ENCODE measurements at places on chromosomes 1 and 21.

- no peak for DNase-seq
Measured at GRCh38 chr21:36990508-36991205, 15.8 kb upstream of the RIPPLY3 start.

DNA sequence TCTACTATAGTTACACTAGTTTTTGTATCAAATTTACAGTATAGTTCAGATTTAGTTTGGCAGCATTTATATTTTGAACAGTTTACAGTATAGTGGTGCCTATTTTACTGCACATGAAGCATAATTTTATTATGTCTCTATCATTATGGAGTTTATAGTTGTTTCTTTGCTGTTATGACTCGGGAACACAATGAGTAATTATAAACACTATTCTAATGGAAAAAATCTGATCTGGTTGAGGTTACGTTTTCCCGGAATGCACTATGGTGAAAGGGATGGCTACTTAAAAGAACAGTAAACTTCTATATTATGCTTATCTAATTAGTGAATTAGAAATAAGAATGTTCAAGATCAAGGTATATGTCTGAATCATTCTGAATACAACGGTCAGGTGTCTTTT, 10.6 kb downstream of the LCA5L start:
- DNase-seq = no peak

GRCh38 chr21:45381865-45382696, 22.9 kb upstream of the COL18A1 start:
- DNase-seq = no peak

DNA sequence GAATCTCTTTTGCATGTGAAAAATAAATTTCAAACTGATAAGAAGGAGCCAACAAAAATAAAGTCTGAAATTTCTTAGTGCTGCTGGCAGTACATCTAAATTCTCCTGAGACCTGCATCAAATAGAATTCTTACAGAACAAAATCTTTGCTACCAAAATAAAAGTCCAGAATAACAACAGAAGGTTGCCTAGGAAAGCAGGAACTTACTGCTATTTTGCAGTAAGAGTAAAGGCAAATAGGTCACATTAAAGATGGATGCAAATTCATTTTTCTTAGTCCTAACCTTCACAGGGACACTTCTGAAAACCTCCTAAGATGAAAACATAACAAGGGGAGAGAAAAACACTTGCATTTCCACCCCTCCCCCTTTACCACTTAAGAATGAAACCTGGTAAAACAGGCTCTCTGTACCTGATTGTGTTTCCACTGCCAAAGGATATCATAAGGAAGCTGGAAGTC, 59.0 kb downstream of the RUSC1 start:
- DNase-seq = no peak

- DNase-seq = no peak
Measured at GRCh38 chr1:82472489-82473131, 671.9 kb downstream of the ADGRL2 start.

DNA sequence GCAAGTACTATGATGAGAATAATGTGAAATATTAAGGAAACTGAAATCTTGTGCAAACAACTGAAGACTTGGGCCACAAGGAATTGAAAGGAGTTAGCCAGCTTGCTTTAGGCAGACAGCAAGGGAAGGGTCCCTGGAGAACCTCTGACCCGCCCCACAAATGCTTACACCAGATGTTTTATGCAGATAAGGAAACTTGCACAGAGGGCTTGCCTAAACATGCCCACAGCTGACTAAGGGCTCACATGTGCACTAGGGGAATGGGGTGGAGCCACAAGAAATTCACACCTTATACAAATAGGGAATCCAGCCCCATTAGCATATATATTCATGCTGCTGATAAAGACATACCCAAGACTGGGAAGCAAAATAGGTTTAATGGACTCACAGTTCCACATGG, 86.1 kb upstream of the CYYR1 start:
- DNase-seq = no peak

GRCh38 chr1:109687641-109688499, at the start of gene GSTM1:
Gene GSTM1, plus strand, starts transcription at chr1:109687817. Its CDS starts 57 bp downstream, at chr1:109687874.
- peak; percentile 89 for DNase-seq

GRCh38 chr1:38738207-38738606, 121.4 kb downstream of the RRAGC start:
- no peak for DNase-seq

- no peak for DNase-seq
Measured at GRCh38 chr21:27674041-27674615, 707.2 kb upstream of the ADAMTS5 start.

GRCh38 chr1:91730801-91731732, 154.9 kb downstream of the TGFBR3 start:
- no peak for DNase-seq

Measured in activated T-cell treated with anti-CD3 and anti-CD28 coated beads, Interleukin-2, amount 50 U/mL, for 1 hour (primary cell).